Head of caudate nucleus (tissue), 42 donors: ENCODE measurements at places on chromosomes 2 and 18.

DNA sequence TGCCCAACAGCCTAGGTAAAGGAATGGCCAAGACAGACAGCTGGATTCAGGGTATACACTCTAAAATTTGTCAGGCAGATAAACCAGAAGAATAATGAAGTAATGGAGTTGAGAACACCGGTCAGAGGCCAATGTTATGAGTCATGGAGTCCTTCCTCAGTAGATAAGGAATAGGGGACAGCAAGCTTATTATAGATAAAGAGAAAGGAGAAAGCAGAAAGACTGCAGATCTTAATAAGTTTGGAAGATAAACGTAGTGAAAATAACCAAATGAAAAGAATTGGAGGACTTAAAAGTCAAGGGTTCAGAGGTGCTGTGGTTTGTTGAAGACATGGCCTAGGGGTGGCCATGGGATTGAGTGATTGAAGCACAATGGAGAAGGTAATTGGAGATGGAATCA lies 63.5 kb upstream of the NFE2L2 start:
- DNase-seq, result no peak

- no peak for DNase-seq
Observed at GRCh38 chr18:24877066-24877465, 416.6 kb downstream of the HRH4 start.

DNA sequence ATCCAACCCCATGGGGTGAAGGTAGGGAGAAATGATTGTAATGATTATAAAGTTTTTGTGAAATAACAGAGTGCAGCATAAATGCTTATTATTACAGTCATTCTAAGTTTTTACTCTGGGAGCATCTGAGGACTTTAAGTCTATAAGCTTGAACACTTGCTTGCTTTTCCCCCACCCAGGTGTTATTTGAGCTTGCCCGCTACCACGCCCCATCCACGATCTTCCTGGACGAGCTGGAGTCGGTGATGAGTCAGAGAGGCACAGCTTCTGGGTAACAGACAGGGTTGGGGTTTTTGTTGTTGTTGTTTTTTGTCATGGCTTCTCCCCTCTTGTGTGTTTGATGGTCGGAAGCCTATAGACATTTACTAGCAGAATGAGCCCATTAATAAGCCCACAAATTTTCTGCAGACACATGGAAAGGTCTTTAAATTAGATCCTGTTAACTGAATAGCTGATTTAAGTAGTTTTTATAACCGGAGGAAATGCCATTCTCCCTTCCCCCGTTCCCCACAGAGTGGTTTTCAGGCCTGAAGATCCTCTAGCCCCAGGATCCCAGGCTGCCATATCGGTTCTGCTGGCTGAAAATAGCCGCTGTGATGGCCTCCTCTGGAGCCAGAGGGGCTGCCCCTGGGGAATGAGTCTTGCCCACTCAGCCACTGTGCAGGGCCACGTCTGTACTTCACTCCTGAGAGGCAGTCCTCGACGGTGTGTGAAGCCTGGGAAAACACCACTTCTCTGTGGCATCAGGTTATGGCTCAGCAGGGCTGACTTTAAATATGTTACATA lies 39.9 kb upstream of the ELOA2 start:
- no peak for DNase-seq

- peak; percentile 76 for DNase-seq
Observed at GRCh38 chr2:54106631-54107454, 8.6 kb upstream of the ACYP2 start.

DNA sequence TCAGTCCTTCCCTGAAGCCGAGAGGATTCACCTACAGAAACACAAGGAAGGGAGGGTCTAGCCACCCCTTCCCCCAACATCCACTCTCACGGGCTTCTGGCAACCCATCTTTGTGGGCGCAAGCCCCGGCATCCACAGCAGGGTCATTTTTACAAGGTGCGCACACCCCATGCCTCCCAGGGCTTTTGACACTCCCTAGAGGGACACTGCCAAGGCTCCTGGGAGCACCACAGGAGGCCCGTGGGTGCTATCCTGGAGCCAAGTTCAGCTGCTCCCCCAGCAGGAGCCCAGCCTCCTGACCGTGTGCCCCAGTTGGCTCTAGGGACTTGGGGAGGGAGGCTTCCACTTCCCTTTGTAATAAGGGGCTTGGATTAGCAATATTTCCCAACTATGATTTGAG lies 251.6 kb downstream of the TNS1 start:
- no peak for DNase-seq

GRCh38 chr2:43142921-43143438 lies 83.4 kb downstream of the ZFP36L2 start:
- no peak for DNase-seq

DNA sequence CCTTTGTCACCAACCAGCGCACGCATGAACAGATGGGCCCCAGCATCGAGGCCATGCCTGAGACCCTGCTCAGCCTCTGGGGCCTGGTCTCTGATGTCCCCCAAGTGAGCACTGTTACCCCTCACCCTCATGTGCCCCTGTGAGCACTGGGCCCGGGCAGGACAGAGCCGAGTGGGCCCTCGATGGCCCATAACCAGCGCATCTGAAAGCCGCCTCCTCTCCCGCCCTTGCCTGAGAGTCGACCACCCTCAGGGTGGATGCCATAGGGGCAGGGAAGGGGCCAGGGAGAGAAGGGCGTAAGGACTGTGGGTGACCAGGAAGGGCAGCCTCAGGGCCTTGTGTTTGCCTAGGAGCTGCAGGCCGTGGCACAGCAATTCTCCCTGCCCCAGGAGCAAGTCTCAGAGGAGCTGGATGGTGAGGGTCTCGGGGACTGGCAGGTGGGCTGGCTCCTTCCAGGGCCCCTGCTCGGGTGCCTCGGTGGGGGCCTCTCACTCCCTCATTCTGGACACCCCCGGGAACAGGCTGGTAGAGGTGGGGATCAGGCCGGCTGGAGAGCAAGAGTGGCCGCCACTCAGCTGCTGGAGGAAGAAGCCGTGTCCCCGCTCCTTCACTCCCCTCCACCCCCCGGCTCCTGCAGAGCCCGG lies 2.1 kb downstream of the PROM2 start:
- DNase-seq, result no peak

GRCh38 chr2:50885948-50886347 lies 146.0 kb downstream of the NRXN1 start:
- DNase-seq, result no peak

DNA sequence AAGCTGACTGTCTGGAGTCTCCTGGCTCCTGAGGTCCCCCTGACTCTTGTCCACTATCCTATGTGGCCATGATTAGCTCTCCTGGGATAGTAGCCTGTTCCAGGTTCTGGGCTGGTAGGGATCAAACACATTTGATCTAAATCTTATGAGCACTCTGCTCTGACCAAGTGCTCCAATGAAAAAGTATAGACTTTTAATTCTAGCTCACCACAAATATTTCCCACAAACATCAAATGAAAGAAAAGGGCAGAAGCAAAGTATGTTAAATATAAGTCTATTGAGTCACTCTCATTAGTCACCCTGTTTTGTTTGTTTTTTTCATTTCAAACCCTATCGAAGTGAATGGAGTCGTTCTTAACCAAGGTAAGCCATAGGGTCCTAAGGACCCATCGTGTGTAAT lies 39.7 kb upstream of the NEDD4L start:
- no peak for DNase-seq

DNA sequence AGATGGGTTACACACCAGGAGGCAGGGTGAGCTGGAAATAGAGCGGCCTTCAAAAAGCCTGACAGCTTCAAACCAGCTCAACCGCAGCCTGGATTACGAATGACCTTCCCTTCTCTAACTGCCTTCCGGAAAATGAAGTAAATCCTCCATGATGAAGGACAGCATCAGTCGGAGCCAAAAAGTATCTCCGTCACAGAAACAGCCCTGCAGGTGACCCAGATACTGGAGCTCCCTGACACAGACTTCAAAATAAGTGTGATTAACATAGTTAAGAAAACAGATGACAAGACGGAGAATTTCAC lies 10.3 kb upstream of the CIB4 start:
- no peak for DNase-seq

DNA sequence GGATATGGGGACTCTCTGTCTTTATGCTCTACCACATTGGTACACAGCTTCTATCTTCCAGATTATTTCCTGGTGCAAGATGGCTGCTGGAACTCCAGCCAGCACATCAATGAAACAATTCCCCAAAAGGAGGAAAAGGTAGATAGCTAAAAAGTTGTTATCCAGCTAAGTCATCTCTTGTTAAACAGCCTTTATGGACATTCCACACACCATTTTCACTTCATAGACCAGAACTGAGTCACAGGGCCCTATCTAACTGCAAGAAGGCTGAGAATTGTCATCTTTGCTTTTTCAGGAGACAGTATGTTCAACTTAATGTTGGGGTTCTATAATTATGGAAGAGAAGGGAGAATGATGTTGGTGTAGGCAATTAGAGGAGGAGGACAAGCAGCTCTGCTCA lies 133.3 kb upstream of the NOSTRIN start:
- no peak for DNase-seq

DNA sequence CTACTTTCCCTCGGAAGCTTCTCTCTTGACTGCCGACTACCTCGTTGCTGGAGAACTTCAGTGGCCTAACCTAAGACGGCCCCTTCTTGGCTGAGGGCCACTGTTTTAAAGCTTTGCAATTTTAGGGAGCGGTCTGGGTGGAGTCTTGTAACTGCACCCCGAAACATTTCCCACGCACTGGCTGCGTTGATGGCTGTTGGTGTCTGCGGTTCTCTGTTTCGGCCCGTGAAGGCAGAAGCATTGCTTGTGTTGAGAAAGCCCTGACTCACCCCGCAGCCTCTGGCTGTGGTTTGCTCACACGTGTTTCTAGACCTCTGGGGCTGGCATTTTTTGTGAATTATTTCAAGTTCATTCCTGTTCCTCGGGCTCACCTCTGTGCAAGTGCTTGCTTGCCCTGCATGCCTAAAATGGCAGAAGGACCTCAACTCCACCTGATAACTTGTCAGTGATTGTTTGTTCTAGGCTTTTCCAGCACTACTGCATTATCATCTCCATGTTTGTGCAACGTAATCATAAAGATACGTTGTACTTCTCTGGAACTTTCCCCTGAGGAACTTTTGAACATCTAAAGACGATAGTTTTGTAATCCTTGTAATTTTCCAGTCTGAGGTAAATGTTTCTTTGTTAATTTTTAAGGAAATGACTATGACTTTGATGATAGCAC lies 94.2 kb upstream of the DLX2 start:
- DNase-seq, result no peak

- no peak for DNase-seq
Observed at GRCh38 chr18:58649966-58650816, 21.1 kb upstream of the MALT1 start.

GRCh38 chr2:168790226-168790902 lies 12.1 kb upstream of the NOSTRIN start:
- DNase-seq, result no peak

- DNase-seq, result no peak
Observed at GRCh38 chr2:100630473-100630977, 67.7 kb downstream of the PDCL3 start.

GRCh38 chr18:58831606-58832005 lies 33.1 kb upstream of the ZNF532 start:
- no peak for DNase-seq

GRCh38 chr2:19292007-19292406 lies 66.4 kb downstream of the OSR1 start:
- DNase-seq, result no peak

DNA sequence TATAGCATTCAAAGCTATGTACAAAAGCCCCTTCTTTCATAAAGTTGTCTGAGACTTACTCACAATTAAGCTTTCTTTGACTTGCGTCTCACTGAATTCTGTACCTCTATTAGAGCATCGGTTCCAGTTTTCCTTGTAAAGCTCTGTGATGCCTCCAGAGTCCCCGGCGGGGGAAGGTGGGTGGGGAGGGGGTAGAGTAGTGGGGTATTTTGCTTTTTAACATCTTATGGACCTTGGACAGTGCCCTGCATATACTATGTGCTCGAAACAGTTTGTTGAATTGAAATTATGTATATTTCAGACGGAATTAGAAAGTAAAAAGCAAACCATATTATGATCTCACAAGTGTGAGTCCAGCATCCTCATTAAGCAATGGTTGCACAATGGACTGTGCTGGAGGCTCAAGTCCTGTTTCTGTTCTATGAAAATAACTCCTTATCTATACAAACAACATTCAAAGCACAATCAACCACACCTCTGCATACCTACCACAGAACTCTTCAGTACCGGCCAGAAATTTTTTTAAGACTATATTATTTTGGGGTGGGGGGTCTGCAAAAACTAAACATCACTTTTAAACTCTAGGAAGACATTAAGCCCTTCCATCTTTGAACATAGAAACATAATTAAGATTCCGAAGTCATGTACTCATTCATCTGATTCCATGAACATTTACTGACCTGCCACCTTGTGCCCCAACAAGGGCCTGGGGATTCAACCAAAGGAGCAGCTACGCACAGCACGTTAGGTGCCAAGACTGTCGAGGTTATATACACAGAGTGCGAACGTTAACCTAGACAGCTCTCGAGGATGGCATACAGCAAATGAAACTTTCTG lies 908 bp downstream of the STAT1 start:
- DNase-seq, result no peak

- no peak for DNase-seq
Observed at GRCh38 chr2:182818925-182819324, 47.5 kb downstream of the FRZB start.

GRCh38 chr2:160269365-160269764 lies 69.3 kb upstream of the ITGB6 start:
- no peak for DNase-seq

GRCh38 chr2:33220533-33220932 lies 255.9 kb upstream of the RASGRP3 start:
- no peak for DNase-seq

DNA sequence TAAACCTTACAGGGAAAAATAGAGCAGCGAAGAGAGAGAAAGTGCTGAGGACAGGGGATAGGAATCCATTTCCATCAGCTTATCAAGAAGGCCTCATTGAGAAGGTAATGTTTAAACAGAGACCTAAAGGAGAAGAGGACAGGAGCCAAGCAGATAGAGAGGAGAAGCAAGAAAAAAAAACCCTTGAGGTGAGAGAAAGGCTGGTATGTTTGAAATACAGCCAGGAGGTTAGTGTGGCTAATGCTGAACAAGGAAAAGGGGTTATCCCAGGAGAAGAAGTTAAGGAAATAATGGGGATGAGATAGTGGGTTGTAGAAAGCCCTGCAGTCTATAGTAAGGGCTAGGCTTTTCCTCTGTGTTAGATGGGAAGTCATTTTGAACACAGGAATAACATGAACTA lies 90.8 kb downstream of the GRB14 start:
- no peak for DNase-seq

- no peak for DNase-seq
Observed at GRCh38 chr2:70920367-70920715, 15.4 kb upstream of the ATP6V1B1 start.

GRCh38 chr18:25058521-25058920 lies 293.4 kb downstream of the ZNF521 start:
- DNase-seq, result peak; percentile 46
